Stimulated activated CD8-positive, alpha-beta memory T cell treated with anti-CD3 and anti-CD28 coated beads, Interleukin-15, amount 100 ng/mL, for 48 hours (primary cell): ENCODE measurements at places on chromosomes 11 and 22.

- no peak for DNase-seq
Observed at GRCh38 chr22:37223965-37224551, 11.8 kb upstream of the SSTR3 start.

DNA sequence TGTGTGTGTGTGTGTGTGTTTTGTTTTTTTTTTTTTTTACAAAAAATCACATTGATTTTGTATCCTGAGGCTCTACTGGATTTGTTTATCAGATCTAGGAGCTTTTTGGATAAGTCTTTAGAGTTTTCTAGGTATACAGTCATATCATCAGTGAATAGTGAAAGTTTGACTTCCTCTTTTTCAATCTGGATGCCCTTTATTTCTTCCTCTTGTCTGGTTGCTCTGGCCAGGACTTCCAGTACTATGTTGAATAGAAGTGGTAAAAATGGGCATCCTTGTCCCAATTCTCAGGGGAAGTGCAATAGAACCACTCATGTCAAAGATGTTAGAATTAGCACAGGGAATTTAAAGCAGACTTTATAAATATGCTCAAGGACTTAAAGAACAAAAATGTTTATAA is 32.6 kb upstream of the PRDM11 start:
- no peak for DNase-seq

GRCh38 chr11:102522312-102523188 is 8.0 kb downstream of the MMP7 start:
- no peak for DNase-seq

- no peak for DNase-seq
Observed at GRCh38 chr11:134065381-134065780, 3.5 kb upstream of the JAM3 start.

- DNase-seq: no peak
Observed at GRCh38 chr11:57342702-57343101, 4.5 kb downstream of the P2RX3 start.

DNA sequence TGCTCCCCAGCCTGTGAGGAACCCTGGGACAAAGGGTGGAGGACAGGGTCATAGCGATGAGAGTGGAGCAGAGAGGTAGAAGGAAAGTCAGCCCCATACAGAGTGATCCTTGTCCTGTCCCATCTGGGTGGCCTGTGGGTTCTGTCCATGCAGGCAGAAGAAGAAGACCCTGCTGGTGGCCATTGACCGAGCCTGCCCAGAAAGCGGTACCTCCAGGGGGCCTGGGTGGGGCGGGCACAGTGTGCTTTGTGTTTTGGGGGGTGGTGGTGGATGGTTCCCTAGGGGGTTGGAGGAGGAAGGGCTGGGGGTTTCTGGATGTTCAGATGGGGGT is 7.9 kb downstream of the SIDT2 start:
- no peak for DNase-seq

- DNase-seq: no peak
Observed at GRCh38 chr11:112831969-112832766, 129.1 kb upstream of the NCAM1 start.

DNA sequence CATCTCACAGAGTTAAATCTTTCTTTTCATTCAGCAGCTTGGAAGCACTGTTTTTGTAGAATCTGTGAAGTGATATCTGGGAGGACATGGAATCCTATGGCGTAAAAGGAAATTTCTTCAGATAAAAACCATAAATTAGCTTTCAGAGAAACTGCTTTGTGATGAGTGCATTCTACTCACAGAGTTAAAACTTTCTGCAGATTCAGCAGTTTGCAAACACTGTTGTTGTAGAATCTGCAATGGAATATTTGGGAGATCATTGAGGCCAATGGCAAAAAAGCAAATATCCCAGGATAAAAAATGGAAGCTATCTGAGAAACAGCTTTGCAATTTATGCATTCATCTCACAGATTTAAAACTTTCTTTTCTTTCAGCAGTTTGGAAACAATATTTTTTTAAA is 180.6 kb downstream of the OR4A47 start:
- DNase-seq: no peak

DNA sequence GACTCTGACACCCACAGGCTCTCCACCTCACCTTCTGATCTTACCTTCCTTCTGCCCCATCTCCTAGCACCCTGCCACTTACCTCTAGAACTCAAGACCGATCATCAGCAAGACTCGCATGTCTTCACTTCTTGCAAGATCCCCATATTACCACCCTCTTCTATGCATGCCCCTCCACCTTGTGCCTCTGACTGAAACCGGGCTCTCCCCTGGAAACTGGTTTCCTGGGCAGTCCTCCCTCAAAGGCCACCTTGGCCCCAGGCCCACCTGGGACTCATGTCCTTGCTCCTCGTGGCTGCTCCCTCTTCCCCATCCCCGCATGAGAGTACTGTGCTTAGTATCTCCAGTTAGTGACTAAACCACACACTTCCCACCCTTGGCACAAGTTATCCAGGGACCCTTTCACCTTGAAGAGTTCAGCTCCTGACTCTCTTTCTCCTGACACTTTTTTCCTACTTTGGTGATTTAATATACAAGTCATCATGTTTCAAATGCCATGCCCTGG is 136.7 kb downstream of the SPATA19 start:
- no peak for DNase-seq

DNA sequence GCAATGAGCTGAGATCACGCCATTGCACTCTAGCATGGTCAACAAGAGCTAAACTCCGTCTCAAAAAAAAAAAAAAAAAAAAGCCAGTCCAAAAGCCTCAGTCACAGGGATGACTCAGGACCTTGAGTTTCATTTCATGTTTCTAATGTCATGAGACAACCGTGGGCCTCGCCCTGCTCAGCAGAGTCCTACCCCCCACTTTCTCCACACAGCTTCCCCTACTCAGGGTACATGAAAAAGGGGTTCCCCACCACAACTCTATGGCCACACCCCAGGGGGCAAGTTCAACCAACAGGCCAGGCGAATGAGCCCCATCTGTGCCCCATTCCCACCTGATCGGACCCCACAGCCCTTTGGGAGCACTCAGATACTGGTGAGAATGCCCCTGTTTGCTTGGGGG is 24.3 kb upstream of the ADA2 start:
- no peak for DNase-seq

- DNase-seq: no peak
Observed at GRCh38 chr11:65503949-65504673, 5.3 kb downstream of the MALAT1 start.

- DNase-seq: no peak
Observed at GRCh38 chr22:20803696-20804324, 29.9 kb downstream of the SERPIND1 start.

- DNase-seq: no peak
Observed at GRCh38 chr11:93623179-93623578, 38.3 kb upstream of the CEP295 start.

DNA sequence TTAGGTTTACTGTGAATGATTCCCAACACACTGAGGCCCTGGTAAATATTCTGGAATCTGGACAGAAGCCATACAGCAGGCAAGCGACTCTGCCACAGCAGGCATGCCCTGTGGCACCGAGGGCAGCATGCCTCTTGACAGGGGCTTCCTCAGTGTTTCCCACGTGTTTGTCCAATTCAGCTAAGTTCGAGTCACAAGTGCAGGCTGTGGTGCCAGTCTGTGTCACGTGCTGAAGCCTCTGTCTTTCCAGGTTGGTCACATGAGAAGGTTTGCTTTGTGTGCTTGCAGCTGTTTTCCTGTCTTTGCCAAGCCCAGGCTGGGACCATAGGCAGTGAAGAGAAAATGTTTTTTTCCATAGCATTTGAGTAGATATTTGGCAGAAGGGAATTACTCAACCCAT is 2.4 kb upstream of the PPFIBP2 start:
- no peak for DNase-seq

DNA sequence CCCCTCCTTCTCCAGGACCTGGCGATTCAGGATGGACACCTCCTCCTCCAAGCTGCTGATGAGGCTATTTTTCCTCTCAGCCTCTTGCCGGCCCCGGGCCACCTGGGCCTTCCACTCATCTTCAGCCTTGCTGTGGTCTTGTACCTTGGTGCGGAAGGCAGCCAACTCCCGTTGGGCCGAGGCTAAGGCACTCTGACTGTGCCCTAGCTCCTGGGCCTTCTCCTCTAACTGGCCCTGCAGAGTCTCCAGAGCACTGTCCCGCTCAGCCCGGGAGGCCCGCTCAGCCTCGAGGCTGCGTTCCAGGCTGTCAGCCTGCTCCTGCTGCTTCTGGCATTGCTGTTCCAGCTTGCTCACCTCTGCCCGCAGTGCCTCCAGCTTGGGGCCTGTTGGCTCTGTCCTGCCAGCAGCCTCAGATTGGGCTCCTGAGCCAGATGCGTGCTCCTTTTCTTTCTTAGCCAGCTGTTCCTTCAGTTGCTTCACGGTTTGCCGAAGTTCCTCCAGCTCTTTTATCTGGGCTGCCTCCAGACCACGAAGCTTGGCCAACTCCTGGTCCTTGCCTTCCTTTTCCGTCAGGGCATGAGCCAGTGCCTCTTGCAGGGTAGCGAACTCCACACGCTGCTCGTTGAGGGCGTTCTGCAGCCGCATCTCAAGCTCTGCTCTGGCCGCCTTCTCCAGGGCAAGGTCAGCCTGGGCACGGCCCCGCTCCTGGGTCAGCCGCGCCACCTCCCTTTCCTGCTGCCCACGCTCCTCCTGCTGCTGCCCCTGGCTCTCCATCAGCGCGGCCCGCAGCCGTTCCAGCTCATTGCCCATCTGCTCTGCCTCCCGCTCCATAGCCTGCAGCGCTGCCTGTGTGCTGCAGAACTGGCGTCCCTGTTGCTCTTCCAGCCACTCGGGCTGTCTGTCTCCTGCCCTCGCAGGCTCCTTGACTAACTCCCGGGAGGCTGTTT is 15.3 kb downstream of the IL18BP start:
- DNase-seq: no peak

GRCh38 chr11:1750481-1750839 is at the start of gene IFITM10:
TSS of gene IFITM10 (minus strand) at chr11:1750595. CDS start at chr11:1750442, 153 bp downstream.
- no peak for DNase-seq

DNA sequence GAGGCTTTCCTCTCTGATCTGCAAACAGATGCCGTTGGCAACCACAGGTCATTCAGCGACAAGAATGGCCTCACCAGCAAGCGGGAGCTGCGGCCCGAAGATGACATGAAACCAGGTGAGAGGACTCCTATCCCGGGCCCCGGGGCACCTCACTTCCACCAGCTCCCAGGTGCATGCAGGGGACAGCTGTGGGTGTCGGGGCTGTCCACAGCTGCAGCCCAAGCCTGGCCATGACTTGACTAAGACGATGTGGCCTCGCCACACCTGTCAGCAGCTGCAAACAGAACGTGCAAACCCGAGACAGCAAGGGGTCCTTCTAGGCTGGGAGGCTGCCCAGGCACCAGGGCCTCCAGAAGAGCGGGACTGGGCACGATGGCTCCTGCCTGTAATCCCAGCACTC is 3.6 kb downstream of the GAL start:
- no peak for DNase-seq
